ENCODE measurements at places on chromosomes 7 and 10.
A peak's percentile ranks its signal among the peaks of the same experiment; 100 is the strongest.

DNA sequence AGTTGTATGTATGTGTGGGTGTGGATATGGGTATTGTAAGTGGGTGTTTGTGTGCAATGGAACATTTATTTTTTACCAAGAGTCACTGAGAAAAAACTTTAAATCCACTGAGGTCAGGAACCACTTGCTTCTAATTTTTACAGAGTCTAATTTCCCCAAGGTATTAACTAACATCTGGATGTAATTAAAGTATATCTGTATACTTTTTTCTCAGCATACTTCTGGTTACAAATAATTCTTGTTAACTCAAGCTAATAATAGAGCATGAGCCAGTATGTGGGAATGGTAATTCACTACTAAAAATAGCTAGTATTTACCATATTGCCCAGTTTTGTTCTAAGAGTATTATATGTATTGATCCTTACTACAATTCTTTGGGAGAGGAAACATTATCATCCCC is 24.6 kb upstream of the STEAP4 start:
- DNase-seq = no peak

DNA sequence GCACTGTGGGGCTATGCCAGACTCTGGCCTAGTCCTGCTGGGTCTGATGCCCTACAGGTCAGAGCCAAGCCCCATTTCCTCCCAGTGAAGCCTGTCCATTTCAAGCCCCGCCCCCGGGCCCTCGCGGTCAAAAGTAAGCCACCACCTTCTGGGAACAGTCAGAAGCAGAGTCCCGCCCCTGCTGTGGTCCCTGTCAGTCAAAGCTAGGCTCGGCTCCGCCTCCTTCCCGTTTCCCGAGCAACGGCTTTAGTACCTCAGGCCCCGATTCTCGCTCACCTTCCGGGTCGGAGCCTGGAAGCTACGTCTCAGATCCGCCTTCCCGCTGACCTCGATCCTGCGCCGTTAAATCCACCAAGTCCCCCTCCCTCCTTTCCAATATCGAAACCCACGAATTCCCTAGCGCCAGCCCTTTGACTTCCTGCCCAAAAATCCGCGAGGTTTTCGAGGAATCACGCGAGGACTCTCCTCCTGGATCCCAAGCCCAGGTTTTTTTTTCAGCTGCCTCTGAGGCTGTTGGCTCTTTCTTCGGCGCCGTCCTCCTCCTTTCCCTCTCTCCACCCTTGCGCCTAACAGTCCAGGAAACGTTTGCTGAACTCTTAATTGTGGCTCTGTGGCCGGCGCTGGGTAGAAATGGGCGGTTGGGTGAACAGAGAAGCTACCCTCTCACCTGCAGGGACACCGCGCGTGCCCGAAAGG is 11.8 kb downstream of the SFXN3 start:
- peak; percentile 66 for DNase-seq

DNA sequence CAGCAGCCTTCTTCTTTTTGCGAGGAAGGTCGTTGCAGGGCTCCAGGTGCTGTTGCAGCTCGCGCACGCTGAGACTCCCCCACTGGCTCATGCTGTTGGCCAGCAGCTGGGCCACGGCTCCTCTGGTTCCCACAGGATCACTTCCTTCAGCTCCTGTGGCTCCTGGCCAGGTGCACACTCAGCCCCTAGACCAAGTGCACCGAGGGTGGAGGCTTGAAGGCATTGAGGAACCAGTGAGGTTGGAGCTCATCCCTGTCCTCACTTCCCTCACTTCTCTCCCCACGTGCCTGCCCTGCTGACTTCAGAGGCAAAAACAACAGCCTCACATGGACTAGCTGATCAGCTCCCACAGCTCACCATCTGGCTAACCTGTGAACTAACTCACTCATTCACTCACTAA is 46.2 kb upstream of the ADRB1 start:
- DNase-seq = no peak

GRCh38 chr7:33961948-33962347 is 56.6 kb downstream of the BMPER start:
- DNase-seq = no peak

GRCh38 chr10:79320820-79321493 is 26.3 kb upstream of the PPIF start:
- DNase-seq = no peak

DNA sequence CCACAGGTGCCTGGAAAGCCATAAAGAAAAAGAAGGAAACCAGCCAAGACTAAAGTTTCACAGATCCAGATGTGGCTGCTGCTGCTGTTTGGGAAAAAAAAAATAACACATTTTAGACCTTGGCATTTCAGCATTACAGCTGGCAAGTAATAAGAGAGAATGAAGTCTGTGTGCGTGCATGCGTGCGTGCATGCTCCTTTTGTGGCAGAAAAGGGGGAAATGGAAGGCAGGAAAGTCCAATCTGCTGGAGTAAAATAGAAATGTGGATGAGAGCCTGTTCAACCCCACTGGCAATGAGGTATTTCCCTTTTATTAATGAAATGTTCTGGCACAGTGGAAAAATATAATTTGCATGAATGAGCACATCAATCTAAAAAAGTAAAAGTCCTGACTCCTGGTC is 137.0 kb upstream of the SEMA3A start:
- DNase-seq = no peak

DNA sequence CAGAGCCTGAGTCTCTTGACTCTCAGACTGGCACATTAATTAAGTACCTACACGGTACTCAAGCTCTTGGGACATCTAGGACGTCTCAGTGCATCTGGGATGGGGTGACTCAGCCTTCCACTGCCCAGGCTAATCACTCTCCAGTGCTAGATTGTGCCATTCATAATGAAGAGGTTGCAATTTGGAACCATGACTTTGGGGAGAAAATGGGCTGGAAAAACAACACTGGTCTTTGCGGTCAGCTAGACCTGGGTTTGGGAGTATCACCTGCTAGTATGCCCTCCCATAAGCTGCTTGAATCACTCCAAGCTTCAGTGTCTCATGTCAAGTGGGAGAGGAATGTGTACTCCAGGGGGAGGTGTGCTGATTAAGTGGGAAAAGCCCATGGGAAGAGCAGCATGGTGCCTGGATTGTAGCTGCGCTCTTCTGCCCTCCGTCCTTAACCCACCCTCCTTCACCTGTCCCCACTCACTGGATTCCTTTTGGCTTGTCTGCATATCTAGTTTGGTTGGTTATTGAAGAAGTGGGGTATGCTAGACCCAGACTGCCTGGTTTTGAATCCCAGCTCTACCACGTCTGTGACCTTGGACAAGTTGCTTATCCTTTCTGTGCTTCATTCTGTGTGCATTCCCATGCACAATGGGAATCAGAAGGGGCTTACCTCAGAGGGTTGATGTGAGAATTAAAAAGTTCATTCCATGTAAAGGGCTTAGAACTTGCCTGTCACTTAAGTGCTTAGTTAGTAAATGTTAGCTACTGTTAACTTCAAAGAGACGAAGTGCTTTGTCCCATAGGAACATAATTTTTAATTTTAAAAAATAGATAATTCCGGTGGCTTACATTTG is 3.8 kb downstream of the NFE2L3 start:
- DNase-seq = no peak

DNA sequence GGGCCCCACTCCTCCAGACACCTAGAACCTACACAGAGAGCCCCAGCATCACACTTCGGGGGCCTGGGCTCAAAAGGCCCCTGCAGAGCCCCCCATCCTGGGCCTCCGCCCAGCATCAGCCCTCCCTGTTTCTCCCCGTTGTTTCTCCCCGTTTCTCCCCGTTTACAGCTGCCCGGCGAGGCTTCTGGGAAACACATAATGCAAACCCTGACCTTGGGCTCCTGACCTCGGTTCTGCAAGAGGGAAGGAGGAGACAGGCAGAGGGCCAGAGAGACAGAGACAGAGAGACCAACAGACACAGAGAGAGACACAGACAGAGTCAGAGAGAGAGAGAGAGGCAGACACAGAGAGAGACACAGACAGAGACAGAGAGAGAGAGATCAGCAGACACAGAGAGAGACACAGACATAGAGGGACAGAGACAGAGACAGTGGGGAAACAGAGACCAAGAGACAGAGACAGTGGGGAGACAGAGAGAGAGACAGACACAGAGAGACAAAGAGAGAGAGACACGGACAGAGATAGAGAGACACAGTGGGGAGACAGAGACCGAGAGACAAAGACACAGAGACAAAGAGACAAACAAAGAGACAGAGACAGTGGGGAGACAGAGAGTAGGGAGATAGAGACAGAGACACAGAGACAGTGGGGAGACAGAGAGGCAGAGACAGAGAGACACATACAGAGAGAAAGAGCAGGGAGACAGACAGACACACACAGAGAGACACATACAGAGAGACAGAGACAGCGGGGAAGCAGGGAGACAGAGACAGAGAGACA is 12.5 kb downstream of the VENTX start:
- DNase-seq = no peak

GRCh38 chr7:19522486-19522885 is 186.4 kb downstream of the POLR1F start:
- DNase-seq = no peak

DNA sequence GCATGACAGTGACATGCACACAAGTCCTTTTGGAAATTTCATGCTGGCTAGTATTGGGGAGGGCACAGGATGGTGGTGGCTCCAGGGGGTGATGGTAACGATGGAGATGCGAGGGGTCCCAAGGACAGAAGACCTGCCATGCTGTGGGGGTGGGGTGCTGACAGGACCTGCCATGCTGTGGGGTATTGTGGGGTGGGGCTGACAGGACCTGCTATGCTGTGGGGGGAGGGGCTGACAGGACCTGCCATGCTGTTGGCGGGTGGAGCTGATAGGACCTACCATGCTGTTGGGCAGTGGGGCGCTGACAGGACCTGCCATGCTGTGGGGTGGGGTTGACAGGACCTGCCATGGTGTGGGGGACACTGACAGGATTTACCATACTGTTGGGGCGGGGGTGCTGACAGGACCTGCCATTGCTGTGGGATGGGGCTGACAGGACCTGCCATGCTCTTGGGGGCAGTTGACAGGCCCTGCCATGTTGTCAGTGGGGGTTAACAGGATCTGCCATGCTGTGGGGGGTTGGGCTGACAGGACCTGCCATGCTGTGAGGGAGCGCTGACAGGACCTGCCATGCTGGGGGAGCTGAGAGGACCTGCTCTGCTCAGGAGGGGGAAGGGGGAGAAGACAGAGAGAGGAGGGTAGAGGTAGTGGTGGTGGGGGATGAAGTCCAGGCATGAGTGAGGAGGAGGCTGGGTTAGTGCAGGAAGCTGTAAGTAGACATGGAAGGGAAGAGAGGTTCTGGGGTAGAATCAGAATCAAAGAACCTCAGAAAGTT is 36.2 kb upstream of the RET start:
- DNase-seq = no peak

DNA sequence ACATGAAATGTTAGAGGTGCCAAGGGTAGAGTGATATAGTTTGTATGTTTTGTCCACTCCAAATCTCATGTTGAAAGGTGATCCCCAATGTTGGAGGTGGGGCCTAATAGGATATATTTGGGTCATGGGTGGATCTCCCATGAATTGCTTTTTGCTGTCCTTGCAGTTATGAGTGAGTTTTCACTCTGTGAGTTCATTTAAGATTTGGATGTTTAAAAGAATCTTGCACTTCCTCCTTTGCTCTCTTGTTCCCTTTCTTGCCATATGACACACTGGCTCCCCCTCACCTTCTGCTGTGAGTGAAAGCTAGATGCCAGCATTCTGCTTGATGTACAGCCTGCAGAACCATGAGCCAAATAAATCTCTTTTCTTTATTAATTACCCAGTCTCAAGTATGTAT is 269.2 kb downstream of the ZWINT start:
- no peak for DNase-seq

- no peak for DNase-seq
Observed at GRCh38 chr7:46927131-46927810, 654.6 kb downstream of the TNS3 start.

GRCh38 chr10:93054486-93054885 is 6.1 kb upstream of the CYP26C1 start:
- DNase-seq = no peak

DNA sequence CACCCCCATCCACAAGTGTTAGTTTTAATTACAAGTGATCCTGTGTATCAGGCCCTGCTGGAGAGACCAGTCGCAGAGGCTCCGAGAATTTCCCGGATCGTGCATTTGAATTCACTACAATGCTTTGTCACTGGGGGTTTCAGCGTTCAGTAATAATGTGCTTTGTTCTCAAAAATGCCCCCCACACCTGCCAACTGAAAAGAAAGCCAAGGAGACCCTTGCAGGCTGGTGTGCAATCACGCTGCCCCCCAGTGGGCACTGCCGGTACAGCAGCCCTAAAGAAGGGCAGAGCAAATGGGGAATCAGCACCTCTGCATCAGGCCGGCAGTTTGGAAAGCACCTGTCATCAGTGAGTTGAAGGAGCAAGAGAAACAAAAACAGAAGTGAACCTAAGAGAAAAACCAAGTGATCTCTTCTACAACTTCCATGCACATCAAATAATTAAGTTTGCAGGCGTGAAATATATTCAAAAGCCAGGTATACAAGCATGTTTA is 177.6 kb downstream of the PARD3 start:
- DNase-seq = peak; percentile 9

DNA sequence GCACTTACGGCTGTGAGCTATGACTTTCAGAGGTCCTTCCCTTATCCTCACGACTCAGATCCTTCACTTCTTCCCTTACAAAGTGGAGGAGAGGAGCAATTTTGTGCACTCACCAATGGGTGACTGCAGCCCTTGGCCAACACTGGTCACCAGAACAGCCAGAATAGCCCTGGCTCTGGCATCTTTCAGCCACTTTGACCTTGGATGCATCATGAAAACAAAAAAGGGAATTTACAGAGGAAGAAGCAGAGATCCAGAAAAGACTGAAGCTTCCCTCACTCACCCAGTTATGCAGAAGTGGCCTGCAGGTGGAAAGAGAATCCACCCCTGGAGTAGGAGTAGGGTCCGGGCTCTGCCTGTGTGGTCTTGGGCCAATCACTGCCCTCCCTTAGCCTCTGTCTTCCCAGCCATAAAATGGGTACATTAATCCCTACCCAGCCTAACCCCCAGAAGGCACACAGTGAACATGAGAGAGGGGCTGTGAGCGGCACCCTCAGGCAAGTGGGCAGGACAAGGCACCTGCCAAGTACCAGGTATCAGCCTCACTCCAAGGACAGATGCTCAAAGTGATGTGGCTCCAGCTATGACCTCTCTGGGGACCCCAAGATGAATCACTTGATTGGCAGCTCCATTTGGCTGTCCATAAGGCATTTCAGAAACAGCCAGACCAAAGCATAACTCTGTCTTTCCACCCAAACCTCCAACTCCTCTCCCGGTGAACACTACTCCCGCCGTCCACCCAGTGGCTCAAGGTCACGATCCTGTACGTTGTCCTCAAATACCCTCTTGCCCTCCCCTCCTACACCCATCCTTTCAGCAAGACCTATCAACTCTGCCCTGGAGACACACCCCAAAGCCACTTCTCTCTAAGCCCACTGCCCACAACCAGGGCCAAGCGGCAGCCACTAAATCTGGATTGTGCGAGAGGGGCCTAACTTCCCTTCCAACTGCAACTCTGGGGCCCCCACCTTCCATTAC is 129.8 kb upstream of the ZMIZ1 start:
- no peak for DNase-seq

GRCh38 chr10:35089611-35090161 is 455 bp downstream of the CUL2 start:
- DNase-seq = no peak

DNA sequence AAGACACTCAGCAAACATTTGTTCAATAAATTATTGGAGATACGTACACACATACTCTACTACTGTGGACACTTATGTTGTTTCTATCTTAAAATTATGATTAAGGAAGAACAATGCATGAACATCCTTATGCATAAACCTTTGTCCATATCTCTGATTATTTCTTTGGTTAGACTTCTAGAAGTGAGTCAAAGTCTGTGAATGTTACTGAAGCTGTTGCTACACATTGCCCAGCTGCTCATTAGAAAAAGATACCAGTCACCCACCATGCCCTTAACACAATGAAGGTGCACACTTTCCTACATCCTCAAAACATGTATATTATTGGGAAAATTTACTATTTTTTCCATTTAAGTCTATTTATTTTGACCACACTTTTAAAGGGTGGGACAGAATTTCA is 1.4 kb upstream of the CLRN3 start:
- DNase-seq = no peak

Data from stimulated activated CD8-positive, alpha-beta memory T cell treated with anti-CD3 and anti-CD28 coated beads, Interleukin-2, amount 100 ng/mL, for 1 hour (primary cell).